Caco-2 (cell line): ENCODE measurements at places on chromosomes 5 and 9. TPM values are rescaled to one million over a fixed set of nuclear protein-coding genes. Genes with fewer than 3 reads are reported as not detected.

The CDH18 gene
- 0.32 and 0.86 TPM in 2 replicates for total RNA-seq

The RLN2 gene
- 1.9 and 3.4 TPM in 2 replicates for total RNA-seq

The GLRA1 gene
- not detected in 2 replicates for total RNA-seq

The HK3 gene
- 0.29 and 0.97 TPM in 2 replicates for total RNA-seq

The MAMDC2 gene
- not detected in 2 replicates for total RNA-seq

The KIF20A gene
- total RNA-seq = 83.7 and 84.9 TPM in 2 replicates

The BDP1 gene
- 27.5 and 30.5 TPM in 2 replicates for total RNA-seq

The MYMK gene
- not detected in 2 replicates for total RNA-seq

GRCh38 chr9:108860354-108860753 is 1.7 kb upstream of the ACTL7A start:
- H3K4me3 ChIP-seq = no peak overlapping the region
- DNase-seq = no peak
- no peaks in the 10 kb centered on the region for H3K36me3 ChIP-seq

DNA sequence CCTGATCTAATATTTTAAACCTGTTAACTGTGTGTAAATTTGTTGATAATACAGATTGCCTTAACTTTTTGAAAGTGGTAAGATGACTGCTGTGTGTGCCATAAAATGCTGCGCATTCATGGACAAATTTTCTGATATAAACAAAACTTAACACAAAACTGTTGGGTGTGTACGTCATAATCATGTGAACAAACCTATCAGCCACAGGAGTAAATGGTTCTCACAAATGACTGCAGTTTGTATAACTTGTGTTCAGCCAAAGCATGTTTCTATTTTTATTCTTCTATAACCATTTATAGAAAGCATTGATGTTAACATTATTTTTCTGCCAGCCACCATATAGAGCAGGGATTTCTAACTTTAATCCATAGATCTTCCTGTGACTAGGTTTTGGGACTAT is 21.5 kb downstream of the CAMK4 start:
- no peak overlapping the region for H3K4me3 ChIP-seq
- H3K27ac ChIP-seq = no peak overlapping the region
- H3K4me1 ChIP-seq = no peaks in the 10 kb centered on the region
- no peaks in the 10 kb centered on the region for H3K27me3 ChIP-seq

GRCh38 chr5:180669661-180670060 is 20.3 kb upstream of the FLT4 start:
- no peak overlapping the region for H3K27ac ChIP-seq
- no peak for DNase-seq
- no peaks in the 10 kb centered on the region for H3K36me3 ChIP-seq

GRCh38 chr9:28001096-28001495 is 427.8 kb upstream of the C9orf72 start:
- no peaks in the 10 kb centered on the region for H3K36me3 ChIP-seq
- no peak for DNase-seq
- H3K4me1 ChIP-seq = no peaks in the 10 kb centered on the region
- no peak overlapping the region for H3K27ac ChIP-seq
- no peak overlapping the region for H3K4me3 ChIP-seq

DNA sequence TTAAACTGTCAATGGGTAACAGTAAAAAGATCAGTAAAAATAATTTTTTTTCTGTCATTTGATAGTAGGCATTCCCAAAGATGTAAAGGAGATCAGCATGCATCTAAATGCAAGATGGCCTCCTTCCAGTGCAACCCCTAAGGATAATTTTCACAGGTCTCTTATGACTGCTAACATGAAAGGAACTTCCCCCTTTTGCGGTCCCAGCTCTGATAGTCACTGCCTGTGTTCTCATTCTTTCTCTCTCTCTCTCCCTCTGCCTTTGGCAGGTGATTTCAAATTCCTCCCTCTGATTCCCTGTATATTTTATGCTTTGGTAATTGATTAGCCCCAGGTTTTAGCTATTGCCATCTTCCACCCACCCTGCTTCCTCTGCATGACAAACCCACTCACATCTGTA is 8.9 kb downstream of the SPINK14 start:
- H3K4me3 ChIP-seq = no peak overlapping the region
- H3K36me3 ChIP-seq = no peaks in the 10 kb centered on the region
- H3K27ac ChIP-seq = no peak overlapping the region
- no peaks in the 10 kb centered on the region for H3K4me1 ChIP-seq

DNA sequence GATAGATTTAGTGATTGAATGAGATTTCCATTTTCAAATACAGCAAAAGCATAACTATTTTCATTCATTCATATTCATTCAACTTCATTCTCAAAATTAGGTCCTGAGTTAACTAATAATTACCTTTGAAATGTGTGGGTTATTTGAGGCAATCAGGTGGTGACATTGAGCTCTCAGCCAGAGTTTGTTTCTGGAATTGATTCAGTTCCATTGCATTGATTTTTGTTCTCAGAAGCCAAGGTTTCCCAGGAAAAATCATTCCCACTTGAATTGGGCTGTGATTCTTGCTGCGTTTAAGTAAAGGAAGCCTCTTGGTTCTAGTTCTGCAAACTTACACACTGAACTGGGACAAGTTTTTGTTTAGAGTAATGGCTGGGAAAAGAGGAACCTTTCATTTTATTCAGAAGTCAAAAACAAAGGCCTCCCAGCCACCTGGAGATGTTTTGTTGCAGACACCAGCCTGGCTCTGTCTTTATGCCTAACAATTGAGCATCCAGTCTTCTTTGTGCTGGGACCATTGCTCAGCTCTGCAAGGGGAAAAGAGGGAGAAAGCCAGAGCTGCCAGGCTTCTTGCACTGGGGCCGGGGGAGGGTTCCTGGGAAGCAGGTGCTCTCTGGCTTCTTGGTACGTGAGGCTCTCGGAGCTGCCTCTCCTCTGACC is 198.6 kb downstream of the TRIO start:
- no peaks in the 10 kb centered on the region for H3K27me3 ChIP-seq
- no peak for DNase-seq
- no peak overlapping the region for H3K27ac ChIP-seq
- H3K4me1 ChIP-seq = peaks cover 9% of the 10 kb centered on the region; the same call in 1 of the 2 replicates

DNA sequence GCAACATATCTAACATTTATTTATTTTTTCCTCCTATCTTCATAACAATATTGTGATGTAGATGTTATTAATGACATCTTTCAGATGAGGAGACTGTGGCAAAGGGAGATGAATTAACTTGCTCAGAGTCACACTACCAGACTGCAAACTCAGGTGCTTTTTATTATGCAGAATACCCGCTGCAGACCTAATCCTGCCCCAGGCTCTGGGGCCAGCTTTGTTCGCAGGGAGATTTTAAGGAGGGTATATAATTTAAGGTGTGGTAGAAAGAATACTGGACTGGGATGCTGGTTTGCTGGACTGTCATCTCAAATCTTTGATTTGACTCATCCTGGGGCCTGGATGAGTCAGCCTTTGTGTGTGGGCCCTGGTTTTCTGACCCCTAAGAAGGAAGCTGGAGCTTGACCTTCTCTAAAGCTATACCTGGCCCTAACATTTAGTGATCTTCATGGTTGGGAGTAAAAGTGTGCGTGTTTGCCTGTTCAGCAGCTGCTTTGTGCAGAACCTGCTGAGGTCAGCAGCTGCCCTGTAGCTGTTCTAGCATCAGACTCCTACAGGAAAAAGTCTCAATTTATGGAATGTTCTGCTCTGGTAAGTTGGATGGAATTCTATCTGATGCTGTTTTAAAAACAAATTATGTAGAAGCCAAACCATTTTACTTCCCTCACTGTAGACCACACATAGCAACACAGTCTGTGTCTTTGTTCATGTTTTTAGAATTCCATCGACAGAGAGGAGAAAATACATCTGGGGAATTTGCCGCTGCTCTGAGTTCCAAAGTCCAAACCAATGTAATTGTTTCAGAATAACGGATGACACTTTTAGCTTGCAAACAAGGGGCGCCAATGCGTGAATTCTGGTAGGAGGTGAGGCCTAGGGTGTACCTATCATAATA is 4.5 kb downstream of the SLC36A1 start:
- no peaks in the 10 kb centered on the region for H3K36me3 ChIP-seq
- no peak overlapping the region for H3K27ac ChIP-seq
- H3K27me3 ChIP-seq = no peaks in the 10 kb centered on the region

DNA sequence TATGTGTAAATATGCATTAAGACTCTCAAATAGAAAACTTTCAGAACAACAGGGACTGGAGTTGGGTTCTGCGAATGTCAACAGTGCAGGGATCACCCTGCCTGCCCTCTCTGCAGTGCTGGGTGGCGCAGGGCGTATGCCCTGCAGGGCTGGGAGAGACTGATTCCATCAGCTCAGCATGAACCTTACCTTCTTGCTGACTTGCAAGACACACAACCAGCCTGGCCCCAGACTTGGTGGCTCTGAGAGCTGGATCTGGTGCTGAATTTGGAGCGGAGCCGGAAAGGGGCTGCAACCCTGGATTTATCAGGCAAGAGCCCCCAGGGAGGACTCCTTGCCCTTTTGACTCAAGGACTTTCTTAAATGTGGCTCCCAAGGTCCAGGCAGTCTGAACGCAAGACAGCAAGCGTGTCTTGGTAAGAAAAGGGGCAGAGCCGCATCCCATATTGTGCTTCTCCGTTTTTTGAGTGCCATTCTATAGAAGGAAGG is 376.0 kb upstream of the IRX2 start:
- no peak overlapping the region for H3K4me3 ChIP-seq
- H3K27ac ChIP-seq = no peak overlapping the region
- H3K27me3 ChIP-seq = no peaks in the 10 kb centered on the region
- H3K4me1 ChIP-seq = no peaks in the 10 kb centered on the region

GRCh38 chr9:86359151-86359879 is 5.1 kb upstream of the TUT7 start:
- no peak overlapping the region for H3K27ac ChIP-seq
- no peak for DNase-seq
- H3K27me3 ChIP-seq = no peaks in the 10 kb centered on the region

GRCh38 chr5:160802592-160802991 is 49.4 kb downstream of the ATP10B start:
- H3K4me1 ChIP-seq = 0 out of 2 replicates have a peak, but pooled peaks cover 10% of the 10 kb centered on the region
- DNase-seq = peak; percentile 38
- H3K4me3 ChIP-seq = no peak overlapping the region

DNA sequence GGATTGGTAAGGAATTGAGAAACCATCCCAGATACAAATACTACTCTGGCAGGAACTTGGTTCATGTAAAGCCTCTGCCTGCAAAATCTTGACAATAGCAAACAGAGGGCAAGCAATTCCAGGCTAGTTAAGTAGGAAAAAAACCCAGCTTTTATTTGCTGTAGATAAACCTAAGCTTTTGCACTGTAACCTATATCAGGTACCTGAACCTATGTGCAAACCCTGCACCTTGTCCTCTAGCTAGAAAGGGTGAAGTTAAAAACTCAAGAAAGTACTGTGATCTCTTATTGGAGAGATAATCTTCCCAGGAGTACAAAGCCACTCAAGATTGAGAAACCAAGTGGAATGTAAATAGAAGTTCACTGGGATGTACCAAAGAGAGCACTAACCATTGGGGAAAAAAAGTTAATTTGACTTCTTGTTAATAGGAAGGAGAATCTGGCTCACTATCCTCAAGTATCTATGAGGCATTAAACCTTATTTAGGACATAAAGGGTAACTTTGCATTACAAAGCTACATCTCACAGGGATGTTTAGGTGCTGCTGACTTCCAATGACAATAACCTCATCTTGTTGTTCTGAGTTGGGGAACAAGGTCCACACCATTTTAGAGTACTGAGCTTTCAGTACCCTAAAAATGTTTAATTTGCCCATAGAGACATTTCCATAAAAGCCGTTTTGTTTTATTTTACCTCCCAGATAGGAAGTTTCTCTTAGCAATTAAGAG is 73.8 kb upstream of the PCA3 start:
- H3K27me3 ChIP-seq = no peaks in the 10 kb centered on the region
- peak; percentile 24 for DNase-seq
- H3K4me3 ChIP-seq = no peak overlapping the region
- H3K4me1 ChIP-seq = no peaks in the 10 kb centered on the region
- H3K27ac ChIP-seq = no peak overlapping the region
- no peaks in the 10 kb centered on the region for H3K36me3 ChIP-seq

DNA sequence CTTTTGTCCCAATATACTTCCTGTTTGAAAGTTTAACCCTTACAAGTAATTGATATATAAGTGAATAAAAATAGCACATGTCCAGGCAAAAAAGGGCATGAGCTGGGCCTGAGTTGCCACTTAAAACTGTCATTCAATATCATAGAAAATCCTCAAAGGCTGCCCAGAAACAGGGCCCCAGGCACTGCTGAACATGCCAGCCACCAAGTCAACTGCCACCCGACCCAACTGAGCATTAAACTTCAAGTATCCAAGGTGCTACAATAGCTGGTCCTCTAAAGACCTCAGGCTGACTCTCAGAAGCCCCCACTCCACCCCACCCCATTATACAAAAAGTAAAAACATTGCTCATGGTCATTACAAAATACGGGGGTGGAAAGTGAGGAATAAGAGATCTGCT is 83.7 kb downstream of the CEMIP2 start:
- no peaks in the 10 kb centered on the region for H3K27me3 ChIP-seq

- H3K4me1 ChIP-seq = peaks cover 9% of the 10 kb centered on the region; the same call in 1 of the 2 replicates
- no peak overlapping the region for H3K4me3 ChIP-seq
- H3K36me3 ChIP-seq = no peaks in the 10 kb centered on the region
- H3K27ac ChIP-seq = no peak overlapping the region
- DNase-seq = no peak
- no peaks in the 10 kb centered on the region for H3K27me3 ChIP-seq
These were observed 1397.5 kb upstream of the CDH6 start for GRCh38 chr5:29796013-29796412.

- H3K4me3 ChIP-seq = no peak overlapping the region
These were observed 83.4 kb downstream of the CYLC2 start for GRCh38 chr9:103078581-103078980.

- H3K4me1 ChIP-seq = peaks cover 26% of the 10 kb centered on the region; the same call in 1 of the 2 replicates
- no peak overlapping the region for H3K4me3 ChIP-seq
- no peaks in the 10 kb centered on the region for H3K27me3 ChIP-seq
- H3K27ac ChIP-seq = no peak overlapping the region
- peak; percentile 15 for DNase-seq
- no peaks in the 10 kb centered on the region for H3K36me3 ChIP-seq
These were observed 149.4 kb downstream of the MACROH2A1 start for GRCh38 chr5:135249658-135250057.

DNA sequence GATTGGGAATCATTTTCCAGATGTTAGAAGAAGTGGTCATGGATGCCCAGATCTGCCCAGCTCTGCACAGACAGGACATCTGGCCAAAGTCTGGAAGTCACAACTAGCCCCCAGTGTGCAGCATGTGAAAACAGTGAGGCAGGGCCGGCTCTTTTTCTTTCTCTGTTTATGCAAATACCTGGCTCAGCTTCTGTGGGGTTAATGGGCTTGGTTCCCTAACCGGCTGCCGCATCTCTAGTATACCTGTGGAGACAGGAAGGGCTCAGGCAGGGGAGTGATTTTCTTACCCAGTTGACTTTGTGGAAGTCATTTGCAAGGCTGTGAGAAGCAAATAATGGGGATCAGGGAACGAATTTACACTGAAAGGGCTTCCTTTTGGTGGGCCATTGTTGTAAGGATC is 254.8 kb upstream of the PANK3 start:
- H3K4me3 ChIP-seq = no peak overlapping the region
- no peak for DNase-seq
- H3K4me1 ChIP-seq = no peaks in the 10 kb centered on the region
- no peaks in the 10 kb centered on the region for H3K36me3 ChIP-seq

DNA sequence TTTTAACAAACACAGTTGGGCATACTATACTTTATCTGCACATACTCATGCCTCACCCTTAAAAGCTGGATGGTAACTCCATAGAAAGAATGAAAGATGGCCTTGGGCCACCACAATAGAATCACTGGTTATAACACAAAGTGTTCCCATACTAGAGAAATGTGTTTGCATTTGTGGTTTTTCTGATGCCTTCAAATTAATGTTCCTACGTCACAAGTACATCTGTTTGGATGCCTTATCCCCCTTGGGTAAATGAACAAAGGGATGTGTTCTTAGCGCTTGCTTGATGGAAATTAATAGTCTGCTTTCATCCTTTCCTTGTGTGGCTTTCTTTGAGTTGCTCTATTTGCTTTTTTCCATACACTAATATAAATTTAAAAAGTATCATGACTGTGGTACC is 291.1 kb upstream of the PDE4D start:
- H3K27ac ChIP-seq = no peak overlapping the region
- H3K4me1 ChIP-seq = no peaks in the 10 kb centered on the region
- no peak for DNase-seq
- no peak overlapping the region for H3K4me3 ChIP-seq
- no peaks in the 10 kb centered on the region for H3K36me3 ChIP-seq
- no peaks in the 10 kb centered on the region for H3K27me3 ChIP-seq
